ENCODE measurements at places on chromosomes 3 and 15.
A peak's percentile ranks its signal among the peaks of the same experiment; 100 is the strongest.

DNA sequence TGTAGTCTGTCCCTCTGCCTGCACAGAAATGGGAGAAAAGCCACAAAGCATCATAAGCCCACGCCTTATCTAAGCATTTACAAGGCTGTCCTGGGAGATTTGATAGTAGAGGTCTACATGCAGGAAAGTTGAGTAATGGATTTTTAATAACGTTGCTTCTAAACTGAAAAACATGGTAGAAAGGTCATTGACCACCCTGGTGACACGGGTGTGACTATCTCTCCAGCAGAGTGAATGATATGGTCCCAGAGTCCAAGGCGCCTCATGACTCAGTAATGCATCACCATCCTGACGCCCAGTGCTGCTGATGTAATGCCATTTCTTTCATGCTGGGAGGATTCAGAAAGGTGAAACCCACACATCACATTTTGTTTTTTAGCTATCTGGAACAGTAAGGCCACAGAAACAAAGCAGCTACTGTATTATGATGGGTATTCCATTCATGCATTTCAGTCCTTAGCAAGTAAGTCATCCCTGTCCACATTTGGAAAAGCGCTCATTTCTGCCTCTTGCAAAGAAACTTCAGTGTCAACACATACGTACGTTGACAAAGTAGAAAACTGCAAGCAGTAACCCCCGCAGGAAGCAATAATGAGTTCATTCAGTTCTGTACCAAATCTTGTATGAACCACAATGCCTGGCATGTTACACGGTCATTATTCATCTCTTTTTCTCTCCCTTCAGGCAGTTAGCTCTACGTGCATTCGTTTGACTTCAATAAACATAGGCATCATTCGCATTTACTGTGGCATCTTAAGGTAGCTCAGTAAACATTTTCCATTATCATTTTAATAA is 483.5 kb downstream of the GABRG3 start:
- no peak for DNase-seq

- DNase-seq, result no peak
Measured at GRCh38 chr15:55552926-55553325, 35.2 kb downstream of the PYGO1 start.

GRCh38 chr3:184590795-184591194 is 29.2 kb downstream of the EPHB3 start:
- peak; percentile 64 for DNase-seq

DNA sequence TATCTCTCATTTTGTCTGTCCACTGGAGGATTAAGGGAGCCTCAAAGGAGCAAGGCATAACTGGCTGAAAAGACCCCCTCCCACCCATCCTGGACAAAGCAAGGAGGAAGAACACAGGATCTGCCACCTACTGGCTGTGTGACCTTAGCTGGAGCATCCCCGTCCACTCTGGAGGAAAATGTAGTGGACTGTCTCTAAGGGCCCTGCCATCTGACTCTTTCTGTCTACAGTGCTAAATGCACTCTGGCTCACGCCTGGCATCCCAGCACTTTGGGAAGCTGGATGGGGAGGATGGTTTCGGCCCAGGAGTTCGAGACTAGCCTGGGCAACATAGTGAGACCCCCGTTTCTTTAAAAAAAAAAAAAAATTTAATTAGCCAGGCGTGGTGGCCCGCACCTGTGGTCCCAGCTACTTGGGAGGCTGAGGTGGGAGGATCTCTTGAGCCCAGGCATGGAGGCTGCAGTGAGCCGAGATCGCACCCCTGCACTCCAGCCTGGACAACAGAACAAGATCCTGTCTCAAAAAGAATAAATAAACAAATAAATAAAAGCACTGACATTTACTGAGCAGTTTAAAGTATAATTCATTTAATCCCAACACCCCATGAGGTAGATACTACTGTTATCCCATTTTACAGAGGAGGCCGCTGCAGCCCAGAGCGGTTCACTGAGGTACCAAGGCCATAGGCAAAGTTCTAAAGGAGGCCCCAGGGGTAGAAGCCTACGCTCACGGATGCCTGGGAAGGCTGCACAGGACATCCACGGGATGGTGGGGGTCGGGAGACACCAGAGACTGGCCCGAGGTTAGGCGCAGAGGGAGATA is 1.1 kb downstream of the TBC1D2B start:
- no peak for DNase-seq

All from Calu3 (cell line).